ENCODE measurements at places on chromosomes 11 and 22.

DNA sequence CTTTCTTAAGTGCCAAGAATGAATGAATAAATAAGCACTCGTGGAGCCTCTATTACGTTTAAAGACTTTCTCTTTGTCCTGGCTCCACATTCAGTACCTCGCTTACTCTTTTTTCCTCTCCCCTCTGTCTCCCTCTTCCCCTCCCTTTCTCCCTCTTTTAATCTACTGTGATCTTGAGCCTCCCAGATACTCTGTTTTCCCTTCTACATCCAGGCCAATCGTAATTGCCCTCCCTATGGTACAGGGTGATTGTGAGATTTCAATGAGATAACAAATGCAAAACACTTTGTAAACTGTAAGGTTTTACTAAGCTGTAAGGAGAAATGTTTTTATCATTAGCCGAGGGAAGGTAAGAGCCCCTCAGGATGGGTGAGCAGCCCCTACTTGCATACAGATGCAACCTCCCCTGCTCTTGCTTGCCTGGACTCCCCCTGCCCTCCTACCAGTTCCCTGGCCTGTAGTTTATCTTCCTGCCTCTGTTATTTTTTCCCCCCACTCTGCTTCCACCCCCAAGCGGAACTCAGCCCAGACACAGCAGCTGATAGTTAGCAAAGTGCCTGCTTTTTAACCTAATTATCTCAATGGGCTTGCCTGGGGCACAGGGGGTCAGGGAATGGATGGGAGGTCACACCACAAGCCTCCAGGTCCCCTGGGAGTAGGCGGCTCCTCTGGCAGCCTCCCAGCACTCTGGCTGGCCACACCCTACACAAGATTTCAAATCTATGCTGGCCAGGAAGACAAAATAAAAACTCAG is 76.9 kb upstream of the CADM1 start:
- no peak for DNase-seq

DNA sequence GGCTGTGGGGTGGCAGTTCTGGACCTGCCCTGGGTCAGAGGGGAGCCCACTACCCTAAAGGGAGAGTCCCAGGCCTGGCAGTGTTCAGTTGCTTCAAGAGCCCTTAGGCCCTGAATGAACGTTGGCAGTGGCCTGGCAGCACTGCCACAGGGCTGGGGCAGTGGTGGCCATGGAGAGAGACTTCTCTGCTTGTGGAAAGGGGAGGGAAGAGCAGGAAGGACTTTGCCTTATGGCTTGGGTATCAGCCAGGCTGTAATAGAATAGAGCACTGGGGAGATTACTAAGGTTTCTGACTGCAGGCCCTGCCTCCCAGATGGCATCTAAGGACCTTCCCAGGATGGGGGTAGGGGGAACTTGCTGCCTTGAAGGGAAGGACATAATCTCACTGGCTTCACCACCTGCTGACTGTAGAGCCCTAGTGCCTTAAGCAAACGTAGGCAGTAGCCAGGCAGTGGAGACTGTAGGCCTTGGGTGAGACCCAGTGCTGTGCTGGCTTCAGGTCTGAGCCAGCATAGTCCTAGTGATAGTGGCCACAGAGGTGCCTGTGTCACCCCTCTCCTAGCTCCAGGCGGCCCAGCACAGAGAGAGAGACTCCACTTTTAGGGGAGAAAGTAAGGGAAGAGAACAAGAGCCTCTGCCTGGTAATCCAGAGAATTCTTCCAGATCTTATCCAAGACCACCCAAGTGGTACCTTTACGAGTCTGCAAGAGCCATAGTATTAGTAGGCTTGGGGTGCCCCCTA is 27.6 kb downstream of the PLA2G6 start:
- DNase-seq = no peak

DNA sequence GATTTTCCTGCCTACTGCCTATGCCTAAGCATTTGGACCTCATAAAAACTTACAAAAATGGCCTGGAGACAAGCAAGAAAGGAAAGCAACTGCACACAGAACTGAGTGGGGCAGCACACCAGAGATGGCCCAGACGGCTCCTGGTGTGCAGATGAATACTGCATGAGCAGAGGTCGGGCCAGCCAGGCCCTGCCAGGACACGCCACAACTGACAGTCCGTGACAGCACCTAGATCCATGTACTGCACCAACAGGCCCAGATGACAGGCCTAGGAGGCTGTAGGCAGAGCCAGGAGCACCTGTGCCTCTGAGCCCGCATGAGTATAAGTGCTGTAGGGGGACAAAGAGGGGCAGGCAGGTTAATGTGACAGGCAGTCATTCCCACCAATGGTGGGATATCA is 160.2 kb downstream of the IGLL1 start:
- DNase-seq = no peak

- no peak for DNase-seq
These were observed 146.5 kb downstream of the ELP4 start for GRCh38 chr11:31656051-31656450.

DNA sequence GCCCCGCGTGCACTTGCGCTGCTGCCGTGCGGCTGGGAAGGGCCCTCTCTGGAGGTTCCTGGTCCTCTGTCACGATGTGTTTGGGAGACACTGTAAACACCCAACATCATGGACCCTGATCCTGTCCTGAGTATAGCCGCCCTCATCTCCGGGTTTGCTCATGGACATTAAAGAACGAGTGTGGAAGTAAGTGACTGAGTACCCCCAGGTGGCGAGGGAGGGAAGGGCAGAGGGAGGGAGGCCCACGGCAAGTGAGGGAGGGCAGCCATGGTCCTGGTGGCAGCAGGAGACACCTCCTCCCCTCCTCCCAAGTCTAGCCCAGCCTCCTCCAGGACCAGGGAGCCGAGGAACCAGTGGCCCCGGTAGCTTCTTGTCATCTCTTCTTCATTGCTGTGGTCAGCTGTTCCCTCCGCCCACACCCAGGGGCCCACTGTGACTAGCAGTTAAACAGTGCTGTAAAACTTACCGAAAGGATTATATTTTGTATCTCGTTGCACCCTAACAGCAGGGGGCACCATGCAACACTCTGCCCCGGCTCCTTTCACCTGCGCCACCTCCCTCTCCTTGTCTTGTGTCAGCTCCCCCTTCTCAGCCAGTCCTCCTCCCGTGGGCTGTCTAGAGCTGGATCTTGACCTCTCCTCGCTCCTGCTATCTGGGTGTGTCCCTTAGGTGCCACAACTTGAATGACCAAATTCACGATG is 566.5 kb upstream of the B3GAT1 start:
- no peak for DNase-seq

DNA sequence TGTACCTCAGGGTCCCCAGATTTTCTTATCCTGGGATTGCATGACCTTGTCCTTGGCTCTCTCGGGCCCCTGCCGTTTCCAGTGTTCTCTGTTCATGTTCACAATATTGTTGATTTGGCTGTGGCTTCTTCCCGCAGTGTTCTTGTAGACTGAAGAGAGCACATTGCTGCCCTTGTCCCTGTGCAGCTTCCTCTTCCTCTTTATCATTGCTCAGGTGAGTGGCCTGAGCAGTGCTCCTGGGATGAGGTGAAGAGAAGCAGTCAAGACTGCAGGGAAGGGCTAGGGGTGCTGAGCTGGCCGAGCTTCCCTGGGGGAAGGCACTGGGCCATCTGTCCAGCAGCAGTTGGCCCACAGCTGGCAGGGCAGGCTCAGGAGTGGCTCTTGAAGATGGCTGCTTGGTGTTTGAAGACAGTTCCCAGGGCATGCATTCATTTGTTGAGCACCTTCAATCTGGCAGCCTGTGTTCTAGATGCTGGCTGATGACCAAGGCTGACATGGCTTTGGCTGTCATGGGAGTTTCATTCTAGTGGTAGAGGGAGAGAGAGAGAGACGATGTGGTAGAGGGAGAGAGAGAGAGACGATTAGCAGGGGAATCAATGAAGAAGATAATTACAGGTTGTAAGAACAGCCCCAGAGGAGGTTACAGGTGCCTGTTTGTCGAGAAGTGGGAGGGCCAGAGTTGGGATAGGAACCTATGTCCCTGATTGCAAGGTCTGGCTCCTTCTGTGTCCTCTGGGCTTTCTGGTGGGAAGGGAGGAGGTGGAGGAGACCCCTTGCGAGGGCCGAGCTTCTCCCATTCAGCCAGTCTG is 17.4 kb downstream of the BMAL1 start:
- DNase-seq = no peak

DNA sequence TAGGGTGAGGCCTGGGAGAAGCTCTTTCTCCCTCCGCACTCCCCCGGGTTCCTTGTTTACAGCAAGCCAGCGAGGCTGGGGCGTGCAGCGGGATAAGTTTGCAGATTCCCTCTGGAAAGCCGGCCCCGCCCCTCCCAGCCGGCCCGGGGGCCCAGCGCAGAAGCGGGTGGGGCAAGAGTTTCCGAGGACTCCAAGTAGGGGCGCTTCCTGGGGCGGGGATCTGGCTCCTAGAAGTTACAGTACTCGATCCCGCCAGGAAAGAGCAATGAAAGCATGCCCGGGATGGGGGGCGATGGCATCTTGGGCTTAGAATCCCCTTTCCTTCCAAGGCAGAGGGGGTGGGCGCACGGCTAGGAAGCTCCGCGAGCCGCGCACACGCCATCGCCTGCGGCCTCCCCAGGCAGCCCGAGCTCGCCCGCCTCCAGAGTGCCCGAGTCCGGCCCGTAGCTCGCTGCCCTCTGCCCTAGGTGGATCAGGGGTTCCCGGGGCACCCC is 385 bp downstream of the TST start:
- DNase-seq = no peak

GRCh38 chr11:70828593-70829082 is 423.7 kb downstream of the SHANK2 start:
- no peak for DNase-seq

- DNase-seq = no peak
These were observed 9.0 kb downstream of the CRKL start for GRCh38 chr22:20926243-20926642.

- DNase-seq = peak; percentile 52
These were observed 694 bp downstream of the TMEM123 start for GRCh38 chr11:102451681-102452460.

DNA sequence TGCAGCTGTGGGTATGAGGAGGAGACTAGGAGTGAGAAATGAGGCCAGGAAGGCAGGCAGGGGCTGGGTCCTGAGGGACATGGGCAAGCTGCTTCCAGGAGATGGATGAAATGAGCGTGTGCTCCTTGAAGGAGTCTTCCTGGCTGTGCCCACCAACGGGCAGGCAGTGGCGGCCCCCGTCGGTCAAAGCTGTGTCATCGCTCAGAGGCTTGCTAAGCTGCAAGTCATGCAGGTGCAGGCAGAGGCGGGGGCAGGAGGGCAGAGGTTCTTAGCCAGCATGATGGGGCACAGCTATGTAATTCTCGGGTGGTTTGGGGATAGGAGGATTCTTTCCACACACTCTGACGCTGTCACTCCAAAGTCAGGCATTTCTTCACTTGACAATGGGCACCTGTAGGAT is 12.5 kb upstream of the PEX26 start:
- no peak for DNase-seq

DNA sequence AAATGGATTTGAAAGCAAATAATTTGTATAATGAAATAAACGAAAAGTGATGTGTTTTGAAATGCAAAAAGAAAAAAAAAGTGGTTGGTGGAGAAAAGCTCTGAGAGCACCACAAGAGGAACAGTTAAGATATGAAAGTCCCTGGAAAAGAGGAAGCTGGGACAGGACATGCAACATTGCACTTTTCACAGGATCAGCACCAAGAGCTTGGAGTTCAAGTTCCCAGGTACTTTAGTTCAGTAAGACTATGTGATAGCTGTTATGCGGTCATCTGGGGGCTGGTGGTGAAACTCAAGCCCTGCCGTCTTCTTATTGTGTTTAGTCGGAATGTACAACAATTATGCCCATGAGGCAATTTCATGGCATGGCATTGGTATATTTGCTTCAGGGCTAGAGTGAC is 17.1 kb upstream of the MS4A4A start:
- no peak for DNase-seq

- no peak for DNase-seq
These were observed 734 bp upstream of the TMEM123 start for GRCh38 chr11:102453302-102453695.

Measured in activated CD4-positive, CD25-positive, alpha-beta regulatory T cell treated with anti-CD3 and anti-CD28 coated beads, Interleukin-2, amount 50 U/mL, for 16 hours (primary cell).